ENCODE measurements at places on chromosomes 1 and 21. TPM values are rescaled to one million over a fixed set of nuclear protein-coding genes. Genes with fewer than 3 reads are reported as not detected.

AK5 gene
- total RNA-seq = 0.35 TPM

ELAPOR1 gene
- total RNA-seq = 0.10 TPM

DNA sequence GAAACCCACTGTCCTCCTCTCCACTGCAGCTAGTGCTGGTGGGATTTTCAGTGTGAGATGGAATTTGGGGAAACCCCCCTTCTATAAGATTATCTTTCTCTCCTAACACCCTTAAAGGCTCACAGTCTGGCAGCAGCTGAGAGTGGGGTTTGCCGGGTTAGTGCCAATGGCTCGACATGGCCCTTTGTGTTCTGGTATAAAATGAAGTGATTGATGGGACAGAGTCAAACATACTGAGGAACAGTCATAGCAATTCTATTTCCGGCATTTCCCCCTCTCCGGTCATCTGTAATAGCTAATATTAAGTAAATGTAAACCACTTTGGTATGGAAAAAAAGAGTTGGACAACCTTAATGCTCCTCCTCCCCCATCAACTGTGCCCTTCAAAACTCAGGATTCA lies 37.6 kb downstream of the TFF3 start:
- no peak for DNase-seq

LYPD8 gene
- not detected for total RNA-seq

GRCh38 chr1:192805832-192806323 lies 3.0 kb upstream of the RGS2 start:
- peak; percentile 42 for DNase-seq

DNA sequence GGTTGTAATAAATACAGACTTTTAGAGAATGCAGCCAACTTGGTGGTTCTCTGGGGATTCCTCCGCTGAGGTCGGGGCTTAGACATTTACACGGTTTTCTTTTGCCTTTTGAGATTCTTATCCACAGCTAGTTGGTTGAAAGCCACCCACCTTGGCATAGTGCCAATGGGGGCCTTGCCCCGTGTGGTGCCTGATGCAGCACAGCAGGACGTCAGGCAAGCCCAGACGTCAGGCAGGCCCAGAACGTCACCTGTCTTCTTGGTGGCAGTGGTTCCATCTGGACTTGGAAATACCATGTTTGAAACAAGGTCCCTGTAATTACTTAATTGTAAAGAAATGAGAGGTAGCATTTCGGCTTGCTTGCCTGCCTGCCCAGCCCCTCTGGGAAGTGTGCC lies 78.5 kb downstream of the GALNT2 start:
- no peak for DNase-seq

DNA sequence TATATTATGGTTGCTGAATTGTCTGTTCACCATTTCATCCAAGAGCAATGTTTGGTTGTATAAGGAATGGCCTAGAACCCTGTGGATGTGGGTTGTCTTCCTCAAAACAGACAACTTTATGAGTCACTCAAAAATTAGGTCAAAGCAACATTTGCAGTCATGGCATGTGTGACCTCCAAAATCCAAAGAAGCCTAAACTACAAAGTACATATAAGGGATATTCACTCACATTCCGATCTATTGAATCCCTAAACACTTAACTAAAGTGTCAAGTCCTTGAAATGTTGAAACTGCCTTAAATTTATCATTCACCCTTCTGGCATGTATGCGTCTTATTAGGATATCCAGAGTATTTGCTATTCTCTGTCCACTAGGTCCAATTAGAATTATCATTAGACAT lies 491.5 kb downstream of the NUF2 start:
- no peak for DNase-seq

IGSF9 gene
- total RNA-seq = 4.4 TPM

DNA sequence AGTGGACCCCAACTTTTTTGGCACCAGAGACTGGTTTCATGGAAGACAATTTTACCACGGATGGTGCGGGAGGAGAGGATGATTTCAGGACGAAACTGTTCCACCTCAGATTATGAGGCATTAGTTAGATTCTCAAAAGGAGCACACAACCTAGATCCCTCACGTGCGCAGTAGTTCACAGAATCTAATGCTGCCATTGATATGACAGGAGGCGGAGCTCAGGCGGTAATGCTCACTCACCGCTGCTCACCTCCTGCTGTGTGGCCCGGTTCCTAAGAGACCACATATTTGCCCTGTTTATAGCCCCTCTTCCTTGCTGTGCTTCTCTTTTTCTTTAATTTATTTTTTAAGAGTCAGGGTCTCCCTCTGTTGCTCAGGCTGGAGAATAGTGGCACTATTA lies 4.6 kb downstream of the NTRK1 start:
- no peak for DNase-seq

DNA sequence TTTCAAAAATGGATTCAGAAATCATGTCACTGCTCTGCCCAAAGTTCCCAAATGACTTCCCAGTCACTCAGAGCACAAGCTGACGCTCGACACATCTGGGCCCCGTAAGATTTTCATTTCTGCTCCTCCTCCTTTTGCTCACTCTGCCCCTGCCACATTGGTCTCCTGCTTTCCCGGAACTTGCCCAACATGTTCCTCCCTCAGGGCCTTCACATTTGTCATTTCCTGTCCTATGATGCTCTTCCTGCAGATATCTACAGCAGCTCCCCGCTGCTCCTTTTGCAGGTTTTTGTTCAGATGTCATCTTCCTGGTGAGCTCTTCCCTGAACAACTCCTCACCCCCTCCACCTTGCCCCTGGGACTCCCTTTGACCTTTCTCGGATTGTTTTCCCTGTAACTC lies 58.5 kb upstream of the IVNS1ABP start:
- no peak for DNase-seq

TRIM67 gene
- total RNA-seq = not detected

GRCh38 chr1:154729577-154729976 lies 121.6 kb upstream of the ADAR start:
- no peak for DNase-seq

GRCh38 chr1:1150100-1150499 lies 23.6 kb upstream of the TTLL10 start:
- no peak for DNase-seq

GRCh38 chr1:224357626-224358124 lies 996 bp downstream of the CNIH4 start:
- peak; percentile 22 for DNase-seq

LCE1F gene
- not detected for total RNA-seq

DNA sequence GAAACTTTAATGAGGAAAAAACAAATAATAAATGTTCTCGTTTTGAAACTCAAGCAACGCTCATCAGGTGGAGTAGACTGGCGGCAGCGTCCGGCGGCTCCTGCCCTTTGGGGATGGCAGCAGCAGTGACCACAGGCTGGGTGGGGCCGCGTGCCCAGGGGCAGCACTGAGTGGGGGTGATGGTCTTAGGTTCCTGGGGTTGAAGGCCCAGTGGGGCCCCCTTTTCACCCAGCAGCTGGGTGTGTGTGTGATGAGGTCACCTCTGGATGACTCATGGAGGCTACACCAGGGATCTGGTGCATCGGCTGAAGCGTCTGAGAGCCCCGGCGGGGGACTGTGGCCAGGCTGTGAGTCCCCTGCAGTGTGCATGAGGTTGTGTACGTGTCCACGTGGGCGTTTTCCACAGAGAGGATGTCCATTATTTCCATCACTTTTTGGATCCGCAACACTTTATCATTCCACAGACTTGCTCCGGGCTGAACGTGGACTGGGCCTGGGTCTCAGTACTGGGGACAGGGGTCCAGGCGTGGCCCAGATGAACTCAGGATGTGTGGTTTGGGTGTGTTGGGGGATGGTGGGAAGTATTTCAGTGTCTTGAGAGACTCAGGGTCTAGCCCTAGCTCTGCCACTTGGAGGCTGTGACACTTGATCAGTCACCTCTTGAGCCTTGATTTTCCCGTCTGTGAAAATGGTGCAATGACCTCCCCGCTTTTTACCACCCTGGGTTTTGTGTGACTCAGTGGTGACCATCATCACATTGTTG lies 25.6 kb downstream of the LDLRAP1 start:
- DNase-seq = no peak

GRCh38 chr1:21503706-21504377 lies 5.4 kb upstream of the ALPL start:
- no peak for DNase-seq

MYOG gene
- total RNA-seq = not detected

- no peak for DNase-seq
These were observed 16.0 kb upstream of the TEKT2 start for GRCh38 chr1:36067871-36068270.

GRCh38 chr1:22781483-22781882 lies 70.8 kb downstream of the EPHB2 start:
- no peak for DNase-seq

SAMD11 gene
- 14.8 TPM for total RNA-seq

ANGPTL3 gene
- total RNA-seq = 0.04 TPM

DNA sequence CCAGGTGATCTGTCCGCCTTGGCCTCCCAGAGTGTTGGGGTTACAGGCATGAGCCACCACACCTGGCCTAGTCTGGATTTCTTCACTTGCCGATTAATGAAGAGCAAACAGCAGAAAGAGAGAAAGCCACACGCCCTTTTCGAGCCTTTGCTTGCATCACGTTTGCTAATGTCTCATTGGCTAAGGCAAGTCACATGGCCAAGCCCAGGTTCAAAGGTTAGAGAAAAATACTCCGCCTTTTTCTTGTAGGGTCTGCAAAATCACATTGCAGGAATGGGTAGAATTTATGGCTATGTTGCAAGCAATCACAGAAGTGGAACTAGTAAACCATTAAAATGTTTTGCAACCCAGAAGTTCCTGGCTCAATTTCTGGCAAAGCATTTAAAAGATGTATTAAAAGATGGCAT lies 26.8 kb upstream of the BACH1 start:
- no peak for DNase-seq

DNA sequence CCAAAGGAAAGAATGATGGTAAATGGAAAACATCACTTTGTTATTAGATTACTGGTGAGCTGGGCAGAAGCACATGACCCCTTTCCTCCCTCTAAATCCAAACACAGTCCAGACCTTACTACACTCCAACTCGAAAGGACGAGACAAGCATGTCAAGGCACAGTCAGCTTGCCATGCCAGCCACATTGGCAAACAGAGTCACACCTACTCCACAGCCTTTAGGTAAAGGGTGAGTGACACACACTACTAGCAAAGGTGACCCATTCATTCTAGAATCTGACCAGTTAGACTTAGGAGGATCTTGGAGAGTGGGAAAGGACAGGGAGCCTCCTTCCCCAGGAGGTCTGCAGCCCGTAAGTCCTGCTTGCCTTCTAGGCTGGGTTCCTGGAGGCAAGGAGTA lies 3.0 kb downstream of the SLC44A3 start:
- DNase-seq = no peak

GRCh38 chr1:21326861-21327344 lies 36.6 kb upstream of the ECE1 start:
- DNase-seq = peak; percentile 55

DNA sequence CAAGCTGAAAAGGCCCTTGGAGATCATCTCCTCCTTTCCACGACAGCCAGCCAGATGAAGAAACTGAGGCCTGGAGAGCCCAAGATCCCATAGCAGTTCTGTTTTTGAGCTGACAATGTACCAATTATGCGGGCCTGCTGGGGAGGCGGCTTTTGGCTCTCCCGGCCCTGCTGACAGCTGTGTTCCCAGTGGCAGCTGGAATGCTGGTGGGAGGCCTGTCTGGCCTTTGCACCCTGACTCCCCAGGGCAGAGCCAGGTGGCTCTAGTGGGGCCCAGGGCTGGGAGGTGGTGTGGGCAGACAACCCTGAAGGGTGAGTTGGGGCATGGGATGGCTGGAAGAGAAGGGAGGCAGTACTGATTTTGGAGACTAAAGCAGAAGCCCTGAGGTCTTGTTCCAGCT lies 30.7 kb upstream of the WASF2 start:
- no peak for DNase-seq

- peak; percentile 89 for DNase-seq
These were observed 104.1 kb downstream of the KCNN3 start for GRCh38 chr1:154765970-154766369.

FAM72A gene
- 21.8 TPM for total RNA-seq

TMEM81 gene
- 2.6 TPM for total RNA-seq

KLF17 gene
- total RNA-seq = not detected

- DNase-seq = peak; percentile 17
These were observed 5.2 kb upstream of the RERE start for GRCh38 chr1:8822373-8823294.

CD247 gene
- total RNA-seq = 0.83 TPM

DNA sequence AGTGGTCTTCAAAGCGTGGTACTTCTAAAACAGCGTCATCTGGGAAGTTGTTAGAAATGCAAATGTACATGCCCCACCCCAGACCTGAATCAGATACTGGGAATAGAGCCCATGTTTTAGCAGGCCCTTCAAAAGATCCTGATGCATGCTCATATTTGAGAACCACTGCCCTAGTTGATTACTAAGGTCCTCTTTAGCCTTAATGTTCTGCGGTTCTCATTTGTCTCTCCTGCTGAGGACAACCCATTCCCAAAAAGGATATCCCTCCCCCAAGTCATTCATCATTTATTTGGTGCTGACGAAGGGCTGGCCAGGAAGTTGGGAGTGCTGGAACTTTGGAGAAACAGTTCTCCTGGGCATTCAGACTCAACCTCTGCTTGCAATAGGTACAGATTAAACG lies 92.4 kb upstream of the RALGPS2 start:
- DNase-seq = no peak

DNA sequence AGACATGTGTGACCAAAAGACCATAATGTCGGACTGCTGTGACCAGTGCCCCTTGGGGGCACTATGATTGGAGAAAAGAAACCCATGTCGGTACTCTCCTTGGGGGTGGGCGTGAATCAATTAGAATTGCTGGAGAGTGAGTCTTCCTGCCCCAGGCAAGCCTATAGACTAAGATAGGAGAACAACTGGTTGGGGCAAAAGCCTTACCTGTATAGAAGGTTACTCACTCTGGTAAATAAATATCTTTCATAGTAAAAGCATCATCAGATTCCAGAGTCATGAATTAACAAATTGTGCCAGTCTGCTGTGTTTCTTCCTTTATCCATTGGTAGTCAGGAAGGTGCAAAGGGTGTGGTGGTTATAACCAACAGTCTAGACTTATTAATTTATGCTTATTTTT lies 2.9 kb upstream of the PTGFRN start:
- DNase-seq = no peak

- peak; percentile 79 for DNase-seq
These were observed 145.3 kb downstream of the PSMG1 start for GRCh38 chr21:39037807-39038405.

C1orf226 gene
- total RNA-seq = 9.3 TPM

DNA sequence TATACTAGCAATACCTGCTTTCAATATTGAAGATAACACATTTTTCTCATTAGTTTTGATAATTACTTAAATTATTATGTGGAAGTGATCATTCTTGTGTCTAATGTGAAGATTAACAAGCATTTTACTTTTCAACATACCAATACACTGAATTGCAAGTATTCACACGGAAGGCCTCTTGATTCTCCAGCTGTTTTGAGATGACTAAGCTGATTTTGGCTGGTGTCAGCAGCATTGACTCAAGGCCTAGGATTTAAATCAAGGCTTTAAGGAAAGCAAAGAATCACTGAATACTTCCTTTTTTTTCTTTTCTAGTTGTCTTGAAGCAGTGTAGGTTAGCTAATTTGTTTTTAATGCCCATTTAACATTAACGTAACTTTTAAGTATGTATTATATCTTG lies 373.7 kb downstream of the SRGAP2C start:
- DNase-seq = no peak

DNA sequence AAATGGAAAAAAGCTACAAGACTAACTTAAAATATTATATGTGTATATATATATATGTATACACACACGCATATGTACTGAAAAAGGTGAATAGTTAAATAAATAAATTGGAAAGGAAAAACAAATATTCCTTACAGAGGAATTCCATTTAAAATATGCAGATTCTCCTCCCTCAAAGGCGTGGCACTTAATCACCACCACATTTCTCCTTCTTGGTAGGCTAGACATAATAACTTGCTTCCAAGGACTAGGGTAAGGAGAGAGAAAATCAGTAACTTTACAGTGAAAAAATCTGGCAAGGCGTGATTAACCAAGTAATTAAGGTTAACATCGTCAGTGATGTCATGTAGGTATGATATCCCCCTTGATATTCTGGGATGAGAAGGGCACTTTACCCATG lies 84.0 kb upstream of the USP25 start:
- no peak for DNase-seq

AMY1A gene
- total RNA-seq = not detected
